T-helper 2 cell (primary cell): ENCODE measurements at places on chromosomes 3 and 15.
A peak's percentile ranks its signal among the peaks of the same experiment; 100 is the strongest.

- DNase-seq = no peak
Observed at GRCh38 chr3:101687142-101687931, 819 bp upstream of the RPL24 start.

- no peak for DNase-seq
Observed at GRCh38 chr3:153245661-153246060, 83.6 kb downstream of the RAP2B start.

DNA sequence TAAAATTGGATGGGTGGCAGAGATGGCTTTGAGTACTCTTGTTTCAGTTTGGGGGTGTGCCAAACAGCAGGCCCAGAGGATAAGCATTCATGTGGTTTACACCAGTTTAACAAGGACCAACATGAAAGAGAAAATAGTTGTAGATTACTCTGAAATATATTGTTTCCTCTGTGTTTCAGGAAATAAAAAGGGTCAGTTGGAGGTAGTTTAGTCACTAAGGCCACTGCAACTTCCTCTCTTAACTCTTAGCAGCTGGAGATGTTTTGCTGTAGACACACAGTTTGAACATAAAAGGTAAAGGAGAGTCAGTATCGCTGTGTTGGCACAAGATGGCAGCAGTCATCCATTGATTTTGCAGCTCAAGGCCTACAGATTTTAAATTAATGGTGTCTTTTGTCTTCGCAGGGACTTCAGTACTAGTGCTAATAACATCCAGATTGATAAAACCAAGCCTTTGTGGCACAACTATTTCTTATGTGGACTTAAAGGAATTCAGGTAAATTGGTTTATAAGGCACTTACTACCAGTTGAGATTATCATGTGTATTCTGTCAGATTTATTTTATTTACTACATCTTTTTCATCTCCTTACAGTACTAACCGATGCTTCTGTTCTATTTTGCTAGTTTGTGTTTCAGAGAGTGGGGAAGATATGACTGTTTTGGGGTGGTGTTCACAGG lies 65.5 kb downstream of the GALK2 start:
- DNase-seq = peak; percentile 74

GRCh38 chr3:42537350-42537749 lies 34.9 kb downstream of the VIPR1 start:
- DNase-seq = no peak

DNA sequence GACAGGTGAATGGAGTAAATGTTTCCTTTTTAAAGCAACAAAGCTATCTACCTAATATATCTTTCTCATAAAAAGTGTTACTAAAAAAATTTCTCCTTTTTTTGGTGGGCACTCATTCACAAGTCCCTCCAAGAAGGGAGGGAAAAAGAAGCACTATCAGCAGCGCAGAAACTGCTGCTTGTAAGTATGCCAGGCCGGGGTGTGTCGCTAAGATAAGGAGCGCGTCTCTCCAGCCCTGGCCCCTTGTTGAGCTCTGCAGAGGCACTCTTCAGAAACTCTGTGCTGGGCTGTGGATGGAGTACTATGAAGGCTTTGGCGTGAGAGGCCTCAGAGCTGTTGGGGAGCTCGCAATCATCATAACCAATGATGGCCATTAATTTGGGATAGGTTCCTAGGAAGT lies 49.1 kb downstream of the ZDHHC3 start:
- DNase-seq = no peak

DNA sequence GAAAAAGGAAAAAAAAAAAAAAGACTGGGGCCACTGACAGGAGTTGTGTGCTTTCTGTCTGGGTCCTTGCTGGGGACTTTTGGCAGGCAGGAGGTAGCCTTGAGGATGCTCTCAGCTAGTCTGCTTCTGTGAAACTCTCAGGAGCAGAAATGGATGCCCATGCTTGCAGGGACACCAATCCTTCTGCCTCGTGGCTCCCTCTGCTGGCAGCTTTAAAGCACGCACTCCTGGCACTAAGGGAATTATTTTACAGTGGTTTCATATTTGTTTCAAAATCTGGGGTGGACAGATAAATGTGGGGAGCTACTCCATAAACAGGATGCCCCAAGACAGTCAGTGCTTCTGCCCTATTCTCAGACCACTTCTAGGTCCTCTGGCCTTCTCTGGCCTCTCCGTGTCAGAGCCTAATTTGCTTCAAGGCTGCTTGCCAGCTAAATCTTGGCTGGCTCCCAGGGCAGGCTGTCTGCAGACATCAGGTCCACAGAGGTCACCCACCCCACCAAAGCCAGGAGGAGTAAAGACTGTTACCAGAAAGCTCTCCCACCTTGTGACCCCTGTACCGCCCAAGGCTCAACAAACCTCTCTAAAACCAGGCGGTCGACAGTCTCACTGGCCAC lies 17.1 kb downstream of the TRAIP start:
- DNase-seq = peak; percentile 53

- DNase-seq = no peak
Observed at GRCh38 chr3:194983620-194984019, 287.3 kb downstream of the XXYLT1 start.

DNA sequence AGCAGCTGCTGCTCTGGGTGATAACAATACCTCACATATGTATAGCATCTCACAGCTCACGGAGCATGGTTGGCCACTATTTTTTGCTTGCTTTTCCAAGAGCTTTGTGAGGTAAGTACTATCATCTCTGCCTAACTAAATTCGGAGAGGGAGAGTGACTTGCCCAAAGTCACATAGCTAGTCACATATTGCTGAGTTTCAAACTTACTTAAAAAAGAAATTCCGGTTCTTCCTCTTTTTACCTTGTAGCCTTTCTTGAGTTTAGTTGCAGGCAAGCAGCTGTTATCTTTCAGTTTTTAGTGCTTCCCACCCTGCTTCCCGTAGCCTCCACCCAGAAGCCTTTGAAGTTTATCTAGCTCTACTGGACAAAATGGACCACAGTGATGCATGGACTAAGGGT lies 309.2 kb downstream of the PDCD6IP start:
- DNase-seq = no peak

DNA sequence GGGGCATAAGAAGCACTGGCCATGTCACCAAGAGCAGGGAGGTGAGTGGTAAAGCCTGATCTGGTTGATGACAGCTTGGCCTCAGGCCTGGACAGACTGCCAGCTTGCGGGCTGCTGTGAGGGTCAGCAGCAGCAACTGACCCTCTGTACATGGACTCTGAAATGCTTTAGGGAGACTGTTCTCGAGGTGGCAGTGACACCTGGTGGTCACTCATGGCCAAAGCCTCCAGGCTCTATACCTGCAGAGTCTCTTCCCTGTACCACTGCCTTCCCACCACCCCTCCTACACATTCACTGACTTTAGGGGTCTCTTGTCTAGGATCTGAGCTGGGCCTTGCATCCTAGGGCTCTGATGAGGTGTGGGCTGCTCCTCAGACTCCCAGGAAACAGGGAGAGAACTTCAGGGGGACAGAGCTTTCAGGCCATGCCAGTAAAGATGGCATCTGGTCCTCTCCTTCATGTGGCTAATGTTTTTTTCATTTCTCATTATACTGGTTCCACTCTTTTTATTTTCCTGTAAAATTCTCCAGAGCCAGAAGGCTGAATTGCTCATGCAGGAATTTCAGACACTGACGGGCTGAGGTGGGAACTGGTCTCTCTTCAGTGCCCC lies 17.2 kb upstream of the TIMP4 start:
- no peak for DNase-seq

- DNase-seq = no peak
Observed at GRCh38 chr3:123728014-123728413, 143.2 kb upstream of the HACD2 start.

DNA sequence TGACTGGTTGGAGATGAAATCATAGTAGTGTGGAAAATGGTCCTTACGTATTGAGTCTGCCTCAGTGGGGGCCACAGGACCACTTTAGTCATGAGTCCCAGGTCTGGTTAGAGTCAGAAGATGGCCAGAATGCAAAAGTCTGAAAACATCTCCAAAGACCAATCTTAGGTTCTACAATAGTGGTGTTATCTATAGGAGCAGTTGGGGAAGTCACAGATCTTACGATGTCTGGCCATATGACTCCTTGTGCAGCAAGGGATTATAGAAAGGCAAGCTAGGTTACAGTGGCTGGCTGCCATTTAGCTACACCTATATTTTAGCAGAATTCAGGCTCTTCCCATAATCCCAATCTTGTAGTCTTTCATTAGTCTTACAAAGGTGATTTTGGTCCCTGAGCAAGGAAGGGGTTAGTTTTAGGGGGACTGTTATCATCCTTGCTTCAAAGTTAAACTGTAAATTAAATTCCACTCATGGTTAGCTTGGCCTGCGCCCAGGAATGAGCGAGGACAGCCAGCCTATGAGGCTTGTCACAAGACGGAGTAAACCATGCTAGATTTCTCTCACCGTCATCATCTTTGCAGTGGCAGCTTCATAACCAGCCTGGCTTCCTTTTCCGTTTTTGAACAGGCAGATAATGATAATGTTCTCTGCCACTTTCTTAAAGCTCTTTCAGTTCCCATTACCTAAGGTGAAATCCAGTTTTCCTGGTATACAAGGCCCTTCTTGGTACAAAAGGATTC lies 134.1 kb downstream of the VPS8 start:
- DNase-seq = no peak

DNA sequence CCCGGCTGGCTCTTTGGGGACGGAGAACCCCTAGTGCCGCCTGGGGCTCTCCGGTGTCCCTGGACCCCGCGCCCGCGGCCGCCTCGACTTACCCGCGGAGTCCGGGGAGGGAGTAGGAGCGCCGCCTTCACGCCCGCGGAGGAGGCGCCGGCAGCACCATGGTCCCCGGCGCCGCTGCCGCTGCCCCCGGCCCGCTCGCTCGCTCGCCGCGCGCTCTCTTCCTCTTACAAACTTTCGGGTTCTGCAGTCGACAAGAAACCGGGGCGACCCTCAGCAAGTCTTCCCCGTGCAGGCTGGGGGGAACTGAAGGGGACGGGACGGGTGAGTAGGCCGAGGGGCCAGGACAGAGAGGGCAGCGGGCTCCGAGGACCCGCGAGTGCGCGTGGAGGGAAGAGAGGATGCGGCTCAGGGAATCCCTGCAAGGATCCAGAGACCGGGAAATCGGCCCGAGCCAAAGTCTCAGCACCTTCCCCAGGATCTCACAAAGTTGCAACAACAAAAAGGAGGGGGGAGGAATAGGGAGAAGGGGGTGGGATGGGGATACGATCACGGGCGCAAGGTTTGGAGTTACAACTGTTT lies 2.0 kb downstream of the FOXP1 start:
- peak; percentile 14 for DNase-seq

DNA sequence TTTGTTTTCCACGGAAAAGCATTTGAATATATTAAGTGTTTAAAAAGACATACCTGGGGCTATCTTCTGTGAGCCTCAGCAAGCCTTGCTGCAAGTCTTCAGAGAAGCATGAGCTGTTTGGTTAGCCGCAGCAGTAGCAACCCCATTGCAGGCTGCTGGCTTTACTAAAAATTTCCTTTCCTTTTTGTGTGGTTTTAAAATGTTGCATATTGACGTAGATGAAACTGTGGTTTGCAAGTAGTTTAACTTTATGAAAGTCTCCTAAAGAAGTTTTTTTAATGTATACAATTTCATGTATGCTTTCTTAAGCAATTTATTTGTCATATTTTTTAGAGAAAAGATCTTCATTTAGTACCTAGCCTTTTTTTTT lies at the start of gene GPR171:
GPR171 (minus strand) TSS at position 166 of the 370 bp plus-strand sequence. CDS start 3,830 bp downstream, outside the sequence.
- DNase-seq = peak; percentile 95

GRCh38 chr3:11679964-11680363 lies 36.2 kb upstream of the VGLL4 start:
- no peak for DNase-seq

GRCh38 chr15:99749386-99749785 lies 16.1 kb upstream of the LYSMD4 start:
- no peak for DNase-seq

DNA sequence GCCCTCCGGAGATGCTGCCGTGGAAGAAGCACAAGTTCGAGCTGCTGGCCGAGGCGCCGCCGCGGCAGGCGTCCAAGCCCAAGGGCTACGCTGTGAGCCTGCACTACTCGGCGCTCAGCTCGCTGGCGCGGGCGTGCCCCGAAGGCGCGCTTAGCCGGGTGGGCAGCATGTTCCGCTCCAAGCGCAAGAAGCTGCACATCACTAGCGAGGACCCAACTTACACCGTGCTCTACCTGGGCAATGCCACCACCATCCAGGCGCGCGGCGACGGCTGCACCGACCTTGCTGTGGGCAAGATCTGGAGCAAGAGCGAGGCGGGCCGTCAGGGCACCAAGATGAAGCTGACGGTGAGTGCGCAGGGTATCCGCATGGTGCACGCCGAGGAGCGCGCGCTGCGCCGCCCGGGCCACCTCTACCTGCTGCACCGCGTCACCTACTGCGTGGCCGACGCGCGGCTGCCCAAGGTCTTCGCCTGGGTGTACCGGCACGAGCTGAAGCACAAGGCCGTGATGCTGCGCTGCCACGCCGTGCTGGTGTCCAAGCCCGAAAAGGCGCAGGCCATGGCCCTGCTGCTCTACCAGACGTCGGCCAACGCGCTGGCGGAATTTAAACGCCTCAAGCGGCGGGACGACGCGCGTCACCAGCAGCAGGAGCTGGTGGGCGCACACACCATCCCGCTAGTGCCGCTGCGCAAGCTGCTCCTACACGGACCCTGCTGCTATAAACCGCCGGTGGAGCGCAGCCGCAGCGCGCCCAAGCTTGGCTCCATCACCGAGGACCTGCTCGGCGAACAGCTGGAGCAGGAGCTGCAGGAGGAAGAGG lies 1.3 kb downstream of the FAM43A start:
- no peak for DNase-seq

DNA sequence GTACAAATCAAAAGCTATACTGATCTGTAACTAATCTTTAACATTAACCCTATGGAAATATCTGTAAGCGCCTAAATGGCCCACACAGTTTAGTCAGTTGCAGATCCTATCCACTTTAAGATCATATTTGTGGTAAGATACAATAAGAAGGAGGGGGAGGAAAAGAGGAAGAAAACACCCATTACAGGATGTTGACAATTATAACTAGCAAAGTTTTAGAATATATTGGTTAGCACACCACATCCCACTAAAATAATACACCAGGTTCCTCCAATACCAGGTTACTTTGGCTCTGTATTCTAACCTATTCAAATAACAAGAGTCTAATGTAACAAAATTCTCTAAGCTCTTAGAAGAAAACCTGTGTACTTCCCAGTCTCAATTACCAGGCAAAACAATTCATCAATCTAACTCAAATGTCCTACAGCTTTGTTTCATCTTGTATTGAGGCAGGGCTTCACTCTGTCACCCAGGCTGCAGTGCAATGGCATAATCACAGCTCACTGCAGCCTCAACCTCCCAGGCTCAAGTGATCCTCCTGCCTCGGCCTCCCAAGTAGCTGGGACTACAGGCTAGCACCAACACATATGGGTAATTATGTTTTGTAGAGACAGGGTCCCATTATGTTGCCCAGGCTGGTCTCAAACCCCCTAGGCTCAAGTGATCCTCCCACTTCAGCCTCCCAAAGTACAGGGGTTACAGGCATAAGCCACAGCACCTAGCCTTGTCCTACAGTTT lies 4.2 kb downstream of the SLC4A7 start:
- DNase-seq = peak; percentile 3

GRCh38 chr3:127534161-127534451 lies 56.4 kb downstream of the TPRA1 start:
- DNase-seq = no peak

- no peak for DNase-seq
Observed at GRCh38 chr3:130465521-130465920, 51.5 kb upstream of the COL6A6 start.
